ENCODE measurements at places on chromosomes 6 and 20.

- DNase-seq, result no peak
These were observed 17.2 kb upstream of the TAGAP start for GRCh38 chr6:159061805-159062563.

DNA sequence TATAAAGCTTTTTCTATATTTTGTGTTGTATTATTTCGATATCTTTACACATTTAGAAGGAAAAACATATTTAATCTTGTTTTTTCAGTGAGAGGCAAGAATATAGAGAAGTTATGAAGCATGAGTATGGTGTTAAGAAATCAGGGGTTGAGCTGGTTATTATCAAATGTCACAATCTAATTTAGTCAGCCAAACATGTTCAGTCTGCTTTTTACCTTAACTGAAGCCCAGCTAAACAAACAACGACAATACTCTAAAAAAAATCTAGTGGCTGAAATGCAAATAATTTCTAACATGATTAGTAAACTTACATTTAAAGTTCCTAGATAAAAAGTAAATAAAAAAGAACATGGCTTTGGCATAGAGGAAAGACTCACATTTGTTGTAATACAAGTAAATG, 433.8 kb upstream of the NRSN1 start:
- DNase-seq, result no peak

DNA sequence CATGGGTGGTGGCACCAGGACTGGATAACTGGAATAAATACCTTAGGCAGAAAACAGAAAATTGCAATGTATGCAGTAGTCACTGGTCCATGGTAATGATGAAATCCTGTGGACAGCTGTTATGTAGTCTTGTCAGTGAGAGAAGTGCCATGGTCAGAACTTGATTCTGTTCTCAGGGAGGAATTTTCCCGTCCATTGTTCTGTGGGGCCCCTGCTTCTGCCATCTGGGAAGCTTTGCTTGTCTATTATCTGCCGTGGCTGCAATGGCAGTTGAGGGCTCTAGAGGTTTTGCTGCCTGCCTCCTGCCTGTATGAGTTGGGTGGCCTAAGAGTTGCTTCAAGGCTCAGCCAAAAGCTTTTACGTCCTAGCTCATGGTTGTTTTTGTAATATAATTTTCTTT, 126.8 kb upstream of the SLC35B3 start:
- DNase-seq, result no peak

- no peak for DNase-seq
These were observed 259.6 kb upstream of the EPHA7 start for GRCh38 chr6:93678841-93679454.

DNA sequence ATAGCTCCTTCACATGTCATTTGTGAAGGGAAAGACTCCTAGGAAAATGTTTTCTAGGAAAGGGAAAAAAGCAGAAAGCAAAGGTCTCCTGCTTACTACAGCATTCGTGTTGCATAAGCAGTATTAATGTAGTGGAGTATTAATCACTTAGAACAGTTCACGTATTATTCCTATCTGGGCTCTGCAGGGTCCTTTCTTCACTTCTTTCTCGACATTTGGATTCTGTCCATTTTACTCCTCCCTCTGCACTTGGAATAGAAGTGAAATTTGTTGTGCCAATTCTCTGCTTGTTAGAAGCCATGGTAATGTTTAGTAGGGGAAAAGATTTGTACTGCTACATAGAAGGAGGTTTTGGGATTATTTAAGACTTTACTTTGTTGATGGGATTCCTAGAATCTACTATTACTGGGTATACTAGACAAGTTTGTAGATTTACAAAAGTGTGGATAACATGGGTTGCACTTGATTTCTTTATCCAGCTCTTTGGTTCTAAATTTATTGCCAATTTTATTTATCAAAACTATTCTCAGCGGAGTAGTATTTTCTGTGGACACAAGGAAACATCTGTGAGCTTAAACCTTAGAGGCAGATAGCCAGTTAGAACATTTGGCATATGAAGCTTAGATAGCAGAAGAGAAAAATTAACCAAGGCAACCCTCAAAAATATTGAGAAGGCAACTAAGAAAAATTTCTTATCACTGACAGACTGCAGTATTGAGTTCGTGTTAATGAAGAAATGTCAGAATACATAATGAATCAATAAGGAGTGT, 108.4 kb upstream of the ESR1 start:
- no peak for DNase-seq

- DNase-seq, result no peak
These were observed 66.1 kb downstream of the FAM120B start for GRCh38 chr6:170372380-170373325.

GRCh38 chr6:53703047-53703446, 37.5 kb upstream of the KLHL31 start:
- no peak for DNase-seq

All from stimulated activated CD4-positive, alpha-beta T cell treated with anti-CD3 and anti-CD28 coated beads, Interleukin-12 subunit alpha, Interleukin-12 subunit beta, amount 100 ng/mL, for 48 hours (primary cell).